D721Med (cell line): ENCODE measurements at places on chromosomes 12 and 14.

DNA sequence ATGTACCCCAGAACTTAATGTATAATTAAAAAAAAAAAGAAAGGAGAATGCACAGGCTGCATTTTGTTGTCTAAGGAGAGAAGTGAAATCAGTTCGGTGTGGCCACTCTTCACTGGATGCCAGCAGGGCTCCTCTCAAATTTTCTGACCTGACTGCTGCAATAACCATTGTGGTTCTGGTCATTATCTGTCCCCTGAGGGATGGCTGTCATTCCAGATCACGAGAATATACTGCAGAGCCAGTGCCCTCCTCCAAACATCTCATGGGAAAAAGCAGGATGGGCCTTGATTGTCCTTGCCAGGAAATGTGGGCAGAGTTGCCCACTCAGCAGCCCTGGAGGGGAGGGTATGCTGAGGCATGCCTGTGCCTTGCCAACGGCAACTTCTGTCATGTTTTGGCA lies 139.1 kb downstream of the SLC8A3 start:
- no peak for DNase-seq

DNA sequence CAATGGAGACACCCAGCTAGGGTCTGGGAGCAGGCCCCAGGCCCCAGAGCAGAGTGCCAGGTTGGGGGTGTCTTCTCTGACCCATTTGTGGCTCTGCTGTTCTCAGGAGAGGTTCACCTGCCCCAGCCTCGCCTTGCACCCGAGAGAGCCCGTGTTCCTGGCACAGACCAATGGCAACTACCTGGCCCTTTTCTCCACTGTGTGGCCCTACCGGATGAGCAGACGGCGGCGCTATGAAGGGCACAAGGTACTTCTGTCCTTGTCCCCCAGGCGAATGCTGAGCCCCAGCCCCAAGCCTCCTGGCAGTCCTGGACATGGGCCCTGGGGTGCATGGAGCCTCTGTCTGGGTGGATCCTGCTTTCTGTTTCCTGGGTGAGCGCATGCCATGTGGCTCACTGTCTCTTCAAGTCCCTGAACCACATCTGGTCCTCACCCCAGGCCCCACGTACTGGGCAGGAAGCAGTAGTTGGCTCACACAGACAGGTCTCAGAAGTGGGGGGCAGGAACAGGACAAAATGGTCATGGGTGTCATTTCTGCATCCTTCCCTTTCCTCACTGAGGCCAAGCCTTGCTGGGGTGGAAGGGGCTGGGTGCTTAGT lies 58.2 kb downstream of the BEGAIN start:
- DNase-seq: no peak

- no peak for DNase-seq
Observed at GRCh38 chr12:27796128-27796527, 16.1 kb upstream of the MANSC4 start.

DNA sequence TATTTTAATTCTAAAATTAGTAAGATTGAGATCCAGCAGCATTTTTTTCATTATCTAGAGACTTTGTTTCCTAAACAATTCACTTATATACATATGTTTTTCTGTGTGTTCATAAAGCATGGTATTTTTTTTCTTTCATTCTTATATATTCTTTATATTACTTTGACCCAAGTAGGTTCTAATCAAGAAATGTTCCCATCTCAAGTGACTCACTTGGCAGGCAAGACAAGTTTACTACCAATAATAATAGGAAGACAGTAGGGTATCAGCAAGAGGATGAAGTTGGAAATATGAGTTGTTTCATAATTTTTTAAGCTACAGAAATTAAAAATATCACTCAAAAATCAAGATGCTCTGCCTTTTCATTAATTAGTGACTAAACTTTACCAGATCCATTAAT lies 613.4 kb upstream of the ATP2B1 start:
- DNase-seq: no peak

- DNase-seq: no peak
Observed at GRCh38 chr14:100015251-100015655, 50.0 kb upstream of the EVL start.

DNA sequence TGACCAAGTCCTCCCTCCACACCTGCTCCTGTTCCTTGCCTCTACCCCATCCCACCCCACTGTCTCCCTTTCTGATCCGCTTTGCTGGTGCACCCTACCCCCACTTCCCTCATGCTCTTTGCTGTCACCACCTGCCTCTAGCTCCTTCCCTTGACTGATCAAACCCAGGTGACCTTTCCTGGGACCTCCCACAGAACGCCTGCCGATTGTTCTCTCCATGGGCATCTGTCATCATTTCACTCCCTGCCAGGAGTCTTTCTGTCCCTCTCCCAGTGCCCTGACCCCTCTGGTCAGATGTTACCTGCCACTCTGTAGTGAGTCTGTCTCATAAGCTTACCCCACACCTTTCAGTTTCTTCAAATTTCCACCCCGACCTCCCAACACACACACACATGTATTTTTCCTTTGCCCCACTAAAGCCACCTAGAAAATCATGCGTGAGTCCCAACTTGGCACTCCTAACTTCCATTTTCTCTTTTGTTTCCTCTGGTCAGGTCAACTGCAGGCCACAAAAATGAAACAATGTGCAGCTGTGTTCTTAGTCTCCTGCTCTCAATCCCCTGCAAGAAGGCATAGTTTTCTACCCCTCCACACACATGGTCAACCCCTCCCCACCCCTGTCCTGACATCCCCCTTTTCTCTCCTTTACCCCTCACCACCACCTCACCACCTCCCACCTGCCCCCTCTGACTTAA lies 229.8 kb downstream of the DPF3 start:
- DNase-seq: no peak

- no peak for DNase-seq
Observed at GRCh38 chr14:51924600-51924999, 64.2 kb downstream of the GNG2 start.

DNA sequence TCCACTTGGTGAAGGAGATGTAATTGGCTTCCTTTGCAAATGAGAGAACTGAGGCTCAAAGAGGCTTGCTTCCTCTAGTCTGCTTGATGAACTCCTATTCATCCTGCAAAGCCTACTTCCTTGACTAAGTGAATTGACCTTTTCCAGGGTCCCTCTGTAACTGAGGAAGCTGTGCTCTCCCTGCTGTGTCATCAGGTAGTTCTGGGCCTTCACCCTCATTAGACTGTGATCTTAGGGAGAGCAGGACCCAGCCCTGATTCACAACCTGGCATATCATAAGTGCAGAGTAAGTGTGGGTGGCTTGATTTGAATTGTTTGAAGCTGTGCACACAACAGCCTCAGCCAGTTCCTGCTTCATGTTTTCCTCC lies 16.3 kb downstream of the ASB2 start:
- no peak for DNase-seq

DNA sequence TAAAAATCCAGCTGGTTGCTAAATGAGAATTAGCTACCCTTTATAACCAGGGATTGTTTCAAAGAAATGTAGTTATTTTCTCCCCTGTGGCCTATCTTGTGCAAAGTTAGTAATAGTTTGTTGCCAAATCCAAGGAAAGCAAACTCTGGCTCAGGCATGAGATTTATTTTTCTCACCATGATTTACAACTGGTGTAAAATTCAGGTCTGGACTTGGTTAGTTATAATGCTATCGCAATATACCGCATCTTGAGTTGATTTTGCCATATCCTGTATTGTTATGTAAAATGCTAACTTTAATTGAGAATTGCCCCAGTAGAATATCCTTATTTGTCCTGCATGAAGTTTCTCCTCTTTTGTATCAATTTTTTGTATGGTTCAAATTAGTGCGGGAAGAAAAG lies 135.5 kb downstream of the CRADD start:
- DNase-seq: no peak

DNA sequence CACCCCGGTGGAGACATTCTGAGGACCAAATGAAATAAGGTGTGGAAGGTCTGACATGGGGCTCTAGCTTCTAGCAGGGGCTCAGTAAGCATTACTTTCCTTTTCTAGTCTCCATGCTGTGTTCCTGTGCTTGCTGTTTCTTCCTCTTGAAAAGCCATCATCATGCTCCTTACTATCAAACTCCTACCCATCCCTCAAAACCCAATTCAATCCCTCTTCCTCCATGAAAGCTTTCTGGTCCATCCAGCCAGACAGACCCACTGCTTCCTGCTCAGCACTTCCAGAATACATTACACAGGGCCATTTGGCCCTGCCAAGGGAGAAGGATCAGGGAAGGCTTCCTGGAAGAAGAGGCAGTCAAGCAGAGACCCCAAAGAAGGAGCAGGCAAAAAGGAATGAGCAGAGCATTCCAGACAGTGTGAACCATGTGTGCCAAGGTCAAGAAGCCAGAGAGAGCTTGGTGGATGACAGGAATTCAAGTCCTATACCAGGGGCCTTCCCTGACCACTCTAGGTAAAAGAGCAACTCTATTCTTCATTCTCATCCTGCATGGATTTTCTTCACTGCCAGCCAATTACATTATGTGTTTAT lies 59.5 kb downstream of the NUAK1 start:
- no peak for DNase-seq

DNA sequence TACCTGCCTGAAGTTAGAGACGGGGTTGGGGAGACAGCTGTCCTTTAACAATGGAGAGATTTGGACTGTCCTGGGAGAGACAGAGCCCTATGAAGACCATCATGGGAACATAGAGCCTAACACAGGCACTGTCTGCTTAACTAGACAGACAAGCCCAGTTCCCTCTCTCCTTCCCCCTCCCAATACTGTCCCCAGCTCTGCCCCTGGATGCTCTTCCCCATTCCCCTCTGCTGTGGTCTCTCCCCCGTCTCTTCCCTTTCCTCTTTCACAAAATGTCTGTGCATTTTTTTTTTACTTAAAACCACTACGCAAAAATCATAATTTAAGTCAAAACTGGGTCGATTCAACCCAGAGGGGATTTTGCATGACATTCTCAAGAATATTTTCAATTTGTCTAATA lies 232.9 kb downstream of the CHST11 start:
- no peak for DNase-seq
